ENCODE measurements at places on chromosomes 12 and 14.

- no peak for DNase-seq
These were observed 11.4 kb downstream of the GPR19 start for GRCh38 chr12:12684375-12685106.

DNA sequence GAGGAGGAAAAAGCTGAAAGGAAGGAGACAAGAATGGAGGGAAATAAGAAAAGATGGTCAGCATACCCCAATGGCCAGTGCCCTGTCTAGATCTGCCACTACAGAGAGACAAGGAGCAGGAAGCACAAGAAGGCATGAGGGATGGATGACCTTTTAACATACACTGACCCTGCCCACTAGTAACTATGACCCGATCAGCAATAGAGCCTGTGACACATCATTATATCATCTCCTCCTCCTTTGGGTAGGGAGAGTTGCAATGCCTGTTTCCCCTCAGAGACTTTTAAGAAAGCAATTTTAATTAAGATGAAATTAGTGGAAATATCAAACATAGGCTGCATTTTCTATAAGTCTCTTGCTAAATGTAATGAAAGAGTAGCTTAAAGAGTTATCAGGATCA is 4.7 kb upstream of the SLC2A13 start:
- no peak for DNase-seq

DNA sequence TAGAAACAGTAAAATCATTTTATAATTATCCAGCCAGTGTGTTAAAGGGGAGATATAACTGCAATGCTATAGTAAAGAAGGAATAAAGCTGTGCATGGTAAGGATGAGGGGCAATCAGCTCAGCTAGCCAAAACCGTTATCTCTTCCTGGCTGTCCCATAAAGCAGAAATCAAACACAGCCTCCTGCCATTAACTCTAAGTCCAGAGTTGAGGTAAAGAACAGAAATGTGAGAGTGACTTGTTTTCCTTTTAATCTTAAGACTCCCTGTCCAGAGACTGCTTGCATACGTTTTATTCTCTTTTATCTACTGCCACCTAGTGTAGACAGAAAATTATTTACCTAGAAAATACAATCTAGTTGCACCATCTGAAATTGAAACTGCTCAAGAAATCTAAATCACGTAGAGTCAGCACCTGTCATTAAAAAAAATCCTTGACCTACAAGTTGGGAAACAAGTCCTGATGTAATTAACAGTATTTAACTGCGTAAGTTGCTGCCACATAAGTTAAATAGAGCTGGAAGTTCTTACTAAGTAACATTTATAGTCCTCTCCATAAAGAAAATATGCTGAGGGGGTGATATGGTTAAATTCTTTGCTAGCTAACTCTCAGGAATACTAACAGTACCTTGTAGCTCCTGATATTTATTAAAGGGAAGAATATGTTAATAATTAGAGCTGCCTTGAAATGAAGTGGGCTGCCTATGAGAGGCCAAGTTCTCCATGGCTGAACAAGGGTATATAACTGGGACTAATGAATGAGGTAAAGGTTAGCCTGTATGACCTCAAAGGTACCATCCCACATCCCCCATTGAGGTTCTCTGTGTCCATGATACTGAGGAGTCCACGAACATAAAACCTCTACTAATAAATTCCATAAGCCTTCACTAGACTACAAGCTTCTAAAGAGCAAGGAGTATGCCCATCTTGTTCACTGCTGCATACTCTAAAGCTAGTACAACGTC is 62.7 kb downstream of the GALNT4 start:
- DNase-seq = no peak

- DNase-seq = no peak
These were observed 6.0 kb upstream of the PCNX1 start for GRCh38 chr14:70901269-70901668.

DNA sequence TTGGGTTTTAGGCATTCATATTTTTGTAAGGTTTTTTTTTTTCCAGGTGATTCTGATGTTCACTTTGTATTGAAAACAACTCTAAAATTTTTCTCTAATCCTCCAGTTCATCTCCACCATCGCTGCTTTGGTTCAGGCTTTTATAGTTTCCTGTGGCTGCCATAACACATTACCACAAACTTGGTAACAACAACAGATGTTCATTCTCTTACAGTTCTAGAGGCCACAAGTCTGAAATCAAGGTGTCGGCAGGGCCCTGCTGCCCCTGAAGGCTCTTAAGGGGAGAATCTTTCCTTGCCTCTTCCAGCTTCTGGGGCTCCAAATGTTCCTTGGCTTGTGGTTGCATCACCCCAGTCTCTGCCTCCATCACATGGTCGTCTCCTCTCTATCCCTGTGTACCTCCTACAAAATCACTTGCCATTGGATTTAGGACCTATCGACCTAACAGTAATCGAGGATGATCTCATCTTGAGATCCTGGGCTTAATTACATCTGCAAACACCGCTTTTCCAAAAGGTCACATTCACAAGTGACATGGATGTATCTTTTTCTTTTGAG is 55.2 kb downstream of the PELI2 start:
- DNase-seq = no peak

Measured in T-helper 1 cell (primary cell).